ENCODE measurements at places on chromosomes 6 and 20. TPM values are rescaled to one million over a fixed set of nuclear protein-coding genes. Genes with fewer than 3 reads are reported as not detected.
A peak's percentile ranks its signal among the peaks of the same experiment; 100 is the strongest.

GRCh38 chr20:24998121-24998520 is 5.6 kb upstream of the APMAP start:
- DNase-seq: no peak

GRCh38 chr6:42294759-42295158 is 77.1 kb upstream of the MRPS10 start:
- DNase-seq: peak; percentile 19

DNA sequence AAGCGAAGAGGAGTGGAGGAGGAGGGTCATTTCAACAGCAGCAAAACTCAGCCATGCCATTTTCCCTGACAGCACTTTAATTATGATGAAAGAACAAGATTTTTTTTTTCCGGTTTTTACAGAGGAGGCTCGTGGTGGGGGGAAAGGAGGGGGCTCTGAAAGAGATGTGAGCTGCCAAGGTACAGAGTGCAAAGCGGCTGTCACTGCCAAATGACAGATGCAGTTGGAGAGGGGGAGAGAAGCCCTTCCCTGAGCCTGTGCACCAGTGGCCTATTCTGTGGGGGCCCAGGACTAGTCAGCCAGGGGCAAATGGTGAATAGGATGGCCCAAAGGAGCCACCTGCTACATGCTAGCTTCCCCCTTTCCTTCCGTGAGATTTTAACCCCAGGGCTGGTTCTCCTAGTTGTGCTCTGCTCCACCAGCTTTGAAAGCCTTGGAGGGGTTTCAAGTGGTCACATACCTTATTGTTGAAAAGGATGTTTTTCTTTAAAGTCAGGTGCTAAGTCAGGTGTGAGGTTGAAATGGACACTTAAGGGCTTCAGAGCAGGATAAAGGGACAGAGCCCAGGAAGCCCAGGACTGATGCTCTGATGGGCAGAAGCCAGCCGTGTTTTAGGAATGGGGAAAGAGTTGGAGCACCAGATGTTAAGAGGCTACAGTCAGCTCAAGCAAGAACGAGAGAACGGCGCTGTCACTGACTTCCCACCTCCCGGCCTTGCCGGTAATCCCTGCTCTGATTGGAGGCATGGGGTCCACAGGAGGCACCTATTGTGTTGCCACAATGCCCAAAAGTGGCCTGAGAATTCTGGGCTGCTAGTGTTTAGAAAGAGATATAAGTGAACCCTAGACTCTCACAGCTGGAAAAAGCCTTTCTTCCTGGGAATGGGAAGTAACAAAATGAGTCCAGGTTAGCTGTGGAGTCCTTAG is 24.8 kb downstream of the GNAS start:
- no peak for DNase-seq

The STK4 gene
- polyA plus RNA-seq: 19.9 TPM

The ENPP5 gene
- not detected for polyA plus RNA-seq

The BRD2 gene
- 110 TPM for polyA plus RNA-seq

The GINS1 gene
- polyA plus RNA-seq: 2.7 TPM

Measured in BJ (cell line).